ENCODE measurements at places on chromosomes 6 and 20. TPM values are rescaled to one million over a fixed set of nuclear protein-coding genes. Genes with fewer than 3 reads are reported as not detected.
A peak's percentile ranks its signal among the peaks of the same experiment; 100 is the strongest.

Gene PDYN
- not detected for total RNA-seq

Gene SLC4A11
- 0.28 TPM for total RNA-seq

Gene SMPD2
- total RNA-seq, result 8.3 TPM

Gene ESF1
- 2.7 TPM for total RNA-seq

Gene C2
- total RNA-seq, result 0.18 TPM

Gene FOXA2
- total RNA-seq, result not detected

Gene SIRPB2
- not detected for total RNA-seq

Gene FYN
- total RNA-seq, result 41.1 TPM

Gene LY6G6C
- not detected for total RNA-seq

Gene CST3
- total RNA-seq, result 30.8 TPM

Gene RNF39
- total RNA-seq, result not detected

Gene BANF2
- not detected for total RNA-seq

DNA sequence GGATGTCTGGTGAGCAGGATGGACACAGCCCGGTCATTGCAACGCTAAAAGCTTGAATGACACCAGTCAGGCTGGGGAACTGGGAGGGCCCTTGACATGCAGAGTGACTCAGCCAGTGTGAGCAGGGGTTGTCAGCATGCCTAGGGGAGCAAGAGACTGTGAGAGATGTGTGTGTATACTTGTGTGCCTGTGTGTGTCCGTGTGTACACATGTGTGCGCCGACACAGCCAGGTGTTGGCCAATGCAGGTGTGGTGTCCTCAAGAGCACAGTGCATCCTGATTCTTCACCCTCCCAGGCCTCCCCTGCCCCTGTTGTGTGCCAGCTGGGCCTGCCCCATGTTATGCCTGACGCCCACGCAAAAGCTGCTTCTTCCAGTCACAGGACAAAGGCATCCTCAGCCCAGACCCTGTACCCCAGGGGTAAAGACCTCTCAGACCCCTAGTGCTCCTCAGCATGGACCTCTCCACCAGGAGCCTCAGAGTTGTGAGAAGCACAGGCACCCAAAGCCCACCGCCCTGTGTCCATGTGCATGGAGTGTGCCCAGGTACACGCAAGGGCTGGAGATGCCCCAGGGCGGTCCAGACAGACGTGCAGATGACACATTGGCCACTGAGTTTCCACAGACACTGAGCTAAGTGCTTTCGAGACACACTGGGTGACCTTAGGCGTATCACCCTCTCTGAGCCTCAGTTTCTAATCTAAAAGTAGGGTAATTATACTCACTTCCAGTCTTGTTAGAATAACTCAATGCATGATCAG lies 16.6 kb downstream of the NRSN2 start:
- H3K4me1 ChIP-seq, result peaks cover 26% of the 10 kb centered on the region
- no peak overlapping the region for H3K4me3 ChIP-seq
- H3K27ac ChIP-seq, result no peak overlapping the region

GRCh38 chr6:34709386-34709785 lies 12.8 kb upstream of the ILRUN start:
- H3K4me1 ChIP-seq, result peaks cover 2% of the 10 kb centered on the region
- H3K4me3 ChIP-seq, result no peak overlapping the region
- DNase-seq, result peak; percentile 83
- H3K27ac ChIP-seq, result no peak overlapping the region

- peaks cover 32% of the 10 kb centered on the region for H3K36me3 ChIP-seq
- H3K27ac ChIP-seq, result peak overlapping the region; percentile 83
- peaks cover 8% of the 10 kb centered on the region for H3K4me1 ChIP-seq
- no peak overlapping the region for H3K4me3 ChIP-seq
- H3K27me3 ChIP-seq, result no peaks in the 10 kb centered on the region
- peak; percentile 39 for DNase-seq
These were observed 35.4 kb downstream of the FBXO9 start for GRCh38 chr6:53100561-53100960.

- no peak overlapping the region for H3K27ac ChIP-seq
- DNase-seq, result no peak
- no peak overlapping the region for H3K4me3 ChIP-seq
- no peaks in the 10 kb centered on the region for H3K36me3 ChIP-seq
- no peaks in the 10 kb centered on the region for H3K4me1 ChIP-seq
These were observed 173.1 kb downstream of the CLVS2 start for GRCh38 chr6:123168892-123169773.

- peaks cover 3% of the 10 kb centered on the region for H3K36me3 ChIP-seq
- no peak overlapping the region for H3K4me3 ChIP-seq
- no peak overlapping the region for H3K27ac ChIP-seq
- no peak for DNase-seq
- H3K4me1 ChIP-seq, result peaks cover 48% of the 10 kb centered on the region
These were observed 11.9 kb downstream of the NT5E start for GRCh38 chr6:85461798-85462170.

DNA sequence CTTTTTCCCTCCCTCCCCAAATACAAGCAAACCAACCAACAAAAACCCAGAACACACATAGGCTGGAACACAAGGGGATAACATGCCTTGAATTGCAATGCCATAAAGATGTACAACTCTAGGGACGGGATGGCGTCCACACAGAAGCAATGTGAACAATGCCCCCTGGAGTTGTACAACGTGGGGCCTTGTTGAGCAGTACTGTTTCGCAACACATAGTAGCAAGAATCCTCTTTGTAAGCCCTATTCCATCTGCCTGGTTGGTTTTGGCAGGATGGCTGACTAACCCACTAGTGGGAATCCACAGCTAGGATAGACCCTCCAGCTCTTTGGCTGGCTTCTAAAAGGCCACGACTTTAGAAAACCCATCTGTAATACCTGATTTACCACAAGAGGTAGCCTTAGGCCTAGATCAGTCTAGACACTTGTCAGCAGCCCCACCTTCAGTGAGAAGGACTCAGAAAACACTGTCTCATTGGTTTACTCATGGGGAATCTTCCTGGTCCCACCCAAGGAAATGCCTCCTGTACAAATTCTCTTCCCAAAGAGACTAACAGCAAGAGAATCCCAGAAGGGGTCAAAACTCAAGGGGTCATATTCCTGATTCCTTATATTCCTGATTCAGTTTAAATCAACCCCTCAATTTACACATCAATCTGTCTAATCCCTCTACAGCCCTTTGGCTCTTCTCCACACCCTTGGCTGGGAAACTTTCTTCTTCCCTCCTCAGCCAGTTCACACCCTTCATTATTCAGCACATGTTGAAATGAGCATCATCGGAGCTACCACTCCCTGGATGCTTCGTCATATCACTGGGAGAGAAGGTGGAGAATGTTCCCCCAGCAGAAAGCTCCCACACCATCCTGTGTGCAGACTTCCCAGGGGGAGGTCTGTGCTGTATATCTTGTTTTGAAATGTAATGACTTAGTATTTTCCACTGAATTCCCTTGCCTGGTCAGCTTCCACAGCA lies 622.4 kb upstream of the FLRT3 start:
- no peaks in the 10 kb centered on the region for H3K4me1 ChIP-seq
- H3K27me3 ChIP-seq, result no peaks in the 10 kb centered on the region

DNA sequence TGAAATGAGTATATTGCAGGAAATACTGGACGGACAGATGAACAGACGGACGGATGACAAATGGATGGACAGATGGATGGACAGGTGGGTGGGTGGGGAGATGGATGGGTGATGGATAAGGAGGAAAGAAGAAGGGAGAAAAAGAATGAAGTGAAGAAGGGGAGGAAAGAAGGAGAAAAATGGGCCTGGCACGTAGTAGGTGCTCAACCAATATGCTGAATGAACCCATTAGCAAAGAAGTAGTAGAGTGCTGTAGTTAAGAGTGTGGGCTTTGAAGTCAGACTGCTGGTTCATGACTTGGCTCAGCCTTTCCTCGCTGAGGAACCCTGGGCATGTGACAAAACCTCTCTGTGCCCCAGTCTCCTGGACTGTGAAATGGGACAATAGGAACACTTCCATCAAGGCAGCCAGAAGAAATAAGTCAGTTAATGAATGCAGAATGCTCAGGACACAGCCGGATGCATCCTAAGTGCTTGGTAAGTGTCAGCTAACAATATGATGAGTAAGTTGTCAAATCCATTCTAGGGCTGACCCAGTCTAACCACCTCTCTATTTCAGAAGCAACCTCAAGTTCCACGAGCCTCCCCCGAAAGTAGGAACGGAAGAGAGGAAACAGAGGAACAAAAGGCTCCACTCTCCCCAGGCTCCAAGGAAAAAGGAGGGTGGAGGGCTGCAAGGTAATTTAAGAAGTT lies 37.9 kb downstream of the PREX1 start:
- peaks cover 10% of the 10 kb centered on the region for H3K27me3 ChIP-seq
- no peaks in the 10 kb centered on the region for H3K36me3 ChIP-seq
- DNase-seq, result no peak

DNA sequence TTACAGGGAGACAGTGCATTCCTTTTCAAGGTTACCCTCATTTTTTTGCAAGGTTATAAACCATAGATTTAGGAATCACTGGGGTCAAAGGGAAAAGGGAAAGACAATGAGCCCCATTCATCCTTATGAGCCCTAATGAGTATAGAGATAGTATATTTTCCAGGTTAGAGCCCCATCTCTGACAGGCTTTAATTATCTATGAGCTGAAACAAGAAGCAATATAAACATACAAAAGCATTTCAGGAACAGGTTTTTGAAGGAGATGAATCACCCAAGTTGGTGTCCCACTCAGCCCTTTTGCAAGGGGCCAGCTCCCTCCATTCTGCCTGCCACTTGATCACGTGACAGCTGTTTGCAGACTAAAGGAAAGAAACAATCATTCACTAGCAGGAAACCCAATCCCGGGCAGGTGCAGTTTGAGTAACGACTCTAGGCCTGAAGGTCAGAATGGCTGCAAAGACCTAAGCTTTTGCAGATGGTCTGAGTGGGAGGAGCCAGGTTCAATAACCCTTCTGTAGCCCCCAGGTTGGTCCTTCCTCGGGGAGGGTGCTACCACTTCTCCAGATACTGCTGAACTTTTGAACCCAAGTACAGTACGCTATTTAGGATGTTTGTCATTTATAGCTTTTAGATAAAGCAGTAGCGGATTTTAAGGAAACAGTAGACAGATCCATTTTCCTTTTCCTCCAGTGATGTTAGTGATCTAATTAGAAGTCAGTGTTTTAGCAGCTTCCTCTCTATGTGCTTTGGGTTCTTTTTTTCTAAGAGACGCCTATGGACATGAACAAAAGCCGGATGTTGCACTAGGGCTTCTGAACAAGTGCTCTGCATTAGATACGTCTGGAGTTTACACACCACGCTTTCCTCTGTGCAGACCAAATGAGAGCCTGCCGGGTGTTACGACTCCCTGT lies 253.2 kb downstream of the SOX4 start:
- peak; percentile 37 for DNase-seq
- H3K4me1 ChIP-seq, result peaks cover 6% of the 10 kb centered on the region
- H3K27ac ChIP-seq, result no peak overlapping the region

GRCh38 chr6:45540375-45540920 lies 162.7 kb upstream of the SUPT3H start:
- H3K4me3 ChIP-seq, result no peak overlapping the region
- peaks cover 4% of the 10 kb centered on the region for H3K4me1 ChIP-seq
- no peak overlapping the region for H3K27ac ChIP-seq

DNA sequence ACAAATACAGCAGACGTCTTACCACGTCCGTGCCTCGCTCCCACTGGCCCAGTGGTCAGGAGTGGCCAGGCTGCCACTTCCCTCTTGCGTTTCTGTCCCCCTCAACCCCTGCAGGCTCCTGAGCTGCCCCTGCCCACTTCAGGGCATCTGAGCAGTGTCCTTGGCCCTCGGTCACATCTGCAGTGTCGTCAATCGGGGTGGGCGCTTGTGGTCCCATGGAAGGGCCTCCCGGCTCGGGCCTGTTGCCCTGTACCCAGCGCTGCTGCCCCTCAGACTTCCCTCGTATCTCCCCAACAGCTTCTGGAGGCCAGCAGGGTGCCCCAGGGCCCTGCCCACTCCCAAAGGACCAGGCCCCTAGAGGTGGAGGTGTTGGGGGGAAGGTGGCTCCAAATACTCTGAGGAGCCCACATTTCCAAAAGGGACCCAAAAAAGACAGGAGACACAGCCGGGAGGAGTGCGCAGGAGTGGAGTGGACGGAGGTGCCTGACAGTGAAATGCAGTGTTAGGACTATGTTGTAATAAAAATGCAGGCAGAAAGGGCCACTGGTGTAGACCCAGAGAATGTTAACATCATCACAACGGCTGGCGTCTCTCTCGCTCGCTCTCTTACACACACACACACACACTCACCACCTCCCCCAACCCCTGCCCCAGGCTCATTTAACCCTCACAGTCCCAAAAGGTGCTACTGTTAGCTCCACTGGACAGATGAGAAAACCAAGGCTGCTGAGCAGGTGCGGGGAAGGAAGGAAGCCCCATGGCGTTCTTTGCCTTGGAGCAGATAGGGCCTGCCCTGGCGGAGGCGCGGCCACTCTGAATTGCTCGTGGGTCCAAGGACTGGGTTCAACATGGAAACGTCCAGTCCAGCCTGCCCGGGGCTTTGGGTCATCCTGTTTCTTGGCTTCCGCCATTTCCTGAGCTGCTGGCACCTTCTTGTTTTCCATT lies 343.9 kb downstream of the ZFAND3 start:
- no peaks in the 10 kb centered on the region for H3K27me3 ChIP-seq
- H3K4me1 ChIP-seq, result no peaks in the 10 kb centered on the region
- H3K4me3 ChIP-seq, result no peak overlapping the region
- H3K36me3 ChIP-seq, result peaks cover 8% of the 10 kb centered on the region
- DNase-seq, result no peak
- H3K27ac ChIP-seq, result no peak overlapping the region

- H3K4me1 ChIP-seq, result peaks cover 4% of the 10 kb centered on the region
- no peak overlapping the region for H3K4me3 ChIP-seq
- H3K36me3 ChIP-seq, result no peaks in the 10 kb centered on the region
- peak overlapping the region; percentile 98 for H3K27ac ChIP-seq
- no peaks in the 10 kb centered on the region for H3K27me3 ChIP-seq
- DNase-seq, result peak; percentile 98
These were observed 1163.6 kb upstream of the CITED2 start for GRCh38 chr6:140537834-140538705.

DNA sequence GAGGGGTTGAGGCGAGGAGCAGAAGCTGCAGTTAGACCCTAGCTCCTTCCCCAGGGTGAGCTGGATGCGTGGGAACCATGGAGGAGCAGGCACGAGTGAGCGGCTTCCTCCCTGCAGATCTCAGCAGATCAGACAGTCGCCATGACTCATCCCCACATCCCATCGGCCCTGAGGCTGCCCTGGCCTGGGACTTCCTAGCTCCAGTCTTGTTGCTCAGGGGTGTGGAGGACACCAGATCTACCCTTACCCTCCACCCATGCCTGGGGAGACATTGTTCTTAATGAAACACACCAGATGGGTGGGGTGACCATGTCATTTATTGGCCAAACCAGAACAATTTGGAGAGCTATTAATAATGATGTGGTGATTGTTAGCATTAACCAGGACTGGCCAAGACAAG lies 36.3 kb upstream of the TGM2 start:
- DNase-seq, result peak; percentile 93
- H3K27ac ChIP-seq, result 0 out of 2 replicates have a peak overlapping the region, but pooled peaks have one; percentile 10
- peaks cover 27% of the 10 kb centered on the region for H3K4me1 ChIP-seq
- H3K27me3 ChIP-seq, result no peaks in the 10 kb centered on the region

GRCh38 chr20:516799-517198 lies 26.8 kb downstream of the CSNK2A1 start:
- peaks cover 9% of the 10 kb centered on the region for H3K36me3 ChIP-seq
- no peaks in the 10 kb centered on the region for H3K4me1 ChIP-seq
- no peaks in the 10 kb centered on the region for H3K27me3 ChIP-seq
- H3K4me3 ChIP-seq, result no peak overlapping the region

Data from IMR-90 (cell line).